ENCODE measurements at places on chromosomes 2 and 18.

- DNase-seq = no peak
Measured at GRCh38 chr2:177896587-177896986, 176.0 kb downstream of the PDE11A start.

DNA sequence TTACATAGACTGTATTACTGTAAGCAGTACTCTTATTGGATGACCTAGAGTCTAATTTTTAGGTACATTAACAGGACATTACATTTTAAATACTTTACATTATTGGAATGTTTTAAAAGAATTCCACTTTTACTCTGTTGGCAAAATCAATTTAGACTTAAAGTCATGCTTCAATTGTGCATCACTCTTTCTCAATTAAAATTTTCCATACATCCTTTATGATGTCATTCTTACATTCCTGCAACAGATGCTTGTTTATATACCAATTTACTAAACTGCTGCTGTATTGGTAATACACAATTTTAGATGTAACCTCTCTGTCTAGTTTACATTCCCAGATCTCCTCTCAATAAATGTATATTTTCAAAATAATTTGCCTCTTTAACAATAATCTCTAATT lies 440.1 kb downstream of the ZEB2 start:
- DNase-seq = no peak

DNA sequence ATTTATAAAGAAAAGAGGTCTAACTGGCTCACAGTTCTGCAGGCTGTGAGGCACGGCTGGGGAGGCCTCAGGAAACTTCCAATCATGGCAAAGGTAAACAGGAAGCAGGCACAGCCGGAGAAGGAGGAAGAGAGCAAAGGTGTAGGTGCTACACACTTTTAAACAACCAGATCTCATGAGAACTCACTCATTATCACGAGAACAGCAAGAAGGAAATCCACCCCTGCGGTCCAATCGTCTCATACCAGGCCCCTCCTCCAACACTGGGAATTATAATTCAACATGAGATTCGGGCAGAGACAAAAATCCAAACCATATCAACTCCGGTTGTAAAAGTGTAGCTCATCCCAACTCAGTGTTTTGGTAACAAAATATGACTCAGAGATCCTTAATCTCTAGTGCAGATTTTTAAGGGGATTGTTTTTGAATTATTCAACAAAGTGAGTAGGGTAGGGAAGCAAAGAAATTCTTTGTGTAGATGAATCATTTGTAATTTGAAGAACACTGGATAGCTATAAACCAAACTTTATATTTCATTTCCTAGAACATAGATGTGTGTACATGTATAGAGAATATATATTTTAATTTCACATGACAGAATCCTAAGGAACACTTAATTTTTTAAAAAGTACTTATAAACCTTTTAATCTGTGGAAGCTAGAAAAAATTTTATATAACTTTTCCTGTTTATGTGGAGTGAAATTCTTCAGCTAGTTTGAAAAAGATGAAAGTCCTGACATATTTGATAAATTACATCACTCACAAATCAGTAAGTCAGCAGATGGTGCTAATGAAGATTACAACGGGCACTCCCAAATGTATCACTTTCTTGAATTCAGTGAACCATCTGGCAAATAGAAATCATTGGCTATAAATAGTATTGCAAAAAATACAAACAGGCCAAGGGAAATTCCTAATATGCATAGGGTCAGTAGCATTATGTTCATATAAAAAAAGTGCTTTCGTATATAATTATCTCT lies 130.1 kb downstream of the OLA1 start:
- peak; percentile 17 for DNase-seq

DNA sequence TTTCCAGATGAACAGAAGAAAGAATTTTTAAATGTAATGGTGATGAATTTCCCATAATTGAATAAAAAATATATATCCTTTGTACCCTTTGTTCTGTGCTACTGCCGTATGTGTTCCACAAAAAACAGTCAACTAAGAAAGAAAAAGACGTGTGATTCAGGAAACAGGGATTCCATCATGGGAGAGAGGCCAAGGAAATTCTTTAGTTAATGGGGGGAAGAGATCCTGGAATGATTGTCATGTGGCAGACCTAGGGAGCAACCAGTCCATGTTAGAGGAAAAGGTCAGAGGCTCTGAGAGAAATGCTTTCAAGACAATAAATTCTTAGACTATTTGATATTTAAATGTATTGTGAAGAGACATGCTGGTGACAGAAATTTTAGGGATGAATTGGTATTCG lies 76.6 kb downstream of the CPO start:
- DNase-seq = no peak

GRCh38 chr18:5237083-5237722 lies 40.1 kb upstream of the AKAIN1 start:
- peak; percentile 4 for DNase-seq

Data from hematopoietic multipotent progenitor cell treated with erythropoietin and hydrocortisone succinate and interleukin-3 and kit ligand, for 17 days (in vitro differentiated cells).